ENCODE measurements at places on chromosomes 4 and X.

DNA sequence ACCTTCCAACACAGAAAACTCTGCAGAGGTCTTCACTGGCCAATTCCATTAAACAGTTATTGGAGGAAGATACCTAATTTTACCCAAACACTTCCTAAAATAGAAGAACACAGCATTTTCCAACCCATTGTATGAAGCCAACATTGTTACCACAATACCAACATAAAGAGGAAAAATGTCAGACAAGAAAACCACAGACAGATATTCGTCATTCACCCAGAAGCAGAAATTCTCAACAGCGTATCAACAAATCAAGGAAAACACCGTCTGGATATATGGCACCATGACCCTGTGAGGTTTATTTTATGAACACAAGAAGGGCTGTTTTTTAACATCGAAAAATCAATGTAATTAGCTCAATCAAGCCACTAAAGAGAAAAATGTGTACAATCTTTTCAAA lies 255.6 kb downstream of the ASMT start:
- no peak for DNase-seq

GRCh38 chr4:68871809-68872642 lies 56.2 kb downstream of the UGT2B10 start:
- DNase-seq: no peak

GRCh38 chr4:84952004-84952403 lies 14.5 kb downstream of the WDFY3 start:
- DNase-seq: no peak

DNA sequence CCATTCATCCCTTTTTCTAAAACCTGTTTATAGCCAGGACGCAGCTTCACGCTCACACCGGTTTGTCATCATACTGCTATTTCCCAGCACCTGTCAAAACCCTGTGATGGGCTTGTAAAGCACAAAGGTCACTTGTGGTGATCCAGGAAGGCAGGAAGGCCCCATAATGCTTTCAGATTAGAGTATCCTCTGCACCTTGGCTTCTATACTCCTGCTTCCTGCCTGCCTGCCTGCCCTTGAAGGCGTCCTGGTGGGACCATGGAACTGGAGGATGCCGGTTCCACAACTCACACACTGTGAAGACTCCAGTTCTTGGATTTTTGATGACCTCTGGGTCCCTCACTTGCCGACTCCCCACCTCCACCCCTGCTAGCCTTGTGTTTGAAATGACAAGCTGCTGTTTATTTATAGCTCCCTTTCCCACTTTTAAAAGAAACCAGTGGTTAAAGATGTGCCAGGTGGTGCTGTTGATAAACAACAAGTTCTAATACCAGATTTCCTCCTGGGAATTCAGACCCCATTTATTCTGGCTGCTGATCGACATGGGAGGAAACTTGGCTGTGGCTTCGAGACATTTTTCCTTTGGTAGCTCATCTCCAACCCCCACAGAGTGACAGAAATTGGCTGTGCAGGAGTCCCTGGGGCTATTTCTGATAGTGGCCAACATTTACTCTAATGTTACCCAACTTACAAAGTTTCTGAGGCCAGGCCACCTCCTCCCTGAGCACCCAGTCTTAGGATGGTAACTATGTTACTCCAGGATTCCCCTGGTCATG lies 211.5 kb downstream of the KDR start:
- no peak for DNase-seq

DNA sequence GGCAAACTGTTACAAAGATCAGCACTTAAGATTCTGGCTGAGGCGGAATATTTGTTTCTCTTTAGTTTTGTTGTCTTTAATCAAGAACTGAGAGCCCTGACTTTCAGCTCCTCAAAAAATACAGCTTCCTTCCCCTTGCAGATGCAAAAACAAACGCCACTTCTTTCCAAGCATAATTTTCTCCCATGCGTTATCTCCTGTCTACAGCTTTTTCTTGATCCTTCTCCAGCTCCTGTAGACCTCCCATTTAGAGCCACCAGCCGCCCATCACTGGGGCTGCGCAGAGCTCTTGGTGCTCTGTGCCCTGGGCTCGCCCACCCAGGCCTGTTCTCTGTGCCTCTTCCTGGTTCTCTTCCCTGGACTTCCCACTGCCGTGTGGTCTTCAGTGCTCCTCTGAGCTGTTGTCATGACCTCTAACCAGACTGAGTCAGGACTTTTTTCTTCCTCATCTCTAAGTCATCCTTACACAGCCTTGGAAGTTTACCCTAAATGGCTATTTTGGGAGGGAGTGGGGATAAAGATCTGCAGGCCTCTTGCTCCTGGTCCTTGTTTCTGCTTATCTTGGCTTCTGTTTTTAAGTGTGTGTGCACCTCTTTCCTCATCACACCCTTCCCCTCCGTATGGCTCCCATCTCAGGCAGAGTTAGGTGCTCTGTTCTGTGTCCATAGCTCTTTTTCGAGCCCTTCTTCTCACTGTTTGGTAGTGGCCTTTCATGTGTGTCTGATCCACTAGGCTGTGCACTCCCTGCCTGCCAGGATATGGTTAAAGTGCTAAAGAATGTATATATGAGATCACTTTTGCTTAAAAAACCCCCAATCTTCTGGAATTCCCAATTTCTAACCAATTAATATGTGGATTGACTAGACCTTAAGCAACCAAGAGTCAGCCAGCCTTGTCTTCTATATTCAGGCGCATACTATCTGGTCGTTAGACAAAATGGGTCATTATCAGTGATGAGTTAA lies 122.5 kb downstream of the PTTG2 start:
- no peak for DNase-seq

- DNase-seq: no peak
These were observed 9.9 kb downstream of the CFAP99 start for GRCh38 chr4:2428496-2429213.

DNA sequence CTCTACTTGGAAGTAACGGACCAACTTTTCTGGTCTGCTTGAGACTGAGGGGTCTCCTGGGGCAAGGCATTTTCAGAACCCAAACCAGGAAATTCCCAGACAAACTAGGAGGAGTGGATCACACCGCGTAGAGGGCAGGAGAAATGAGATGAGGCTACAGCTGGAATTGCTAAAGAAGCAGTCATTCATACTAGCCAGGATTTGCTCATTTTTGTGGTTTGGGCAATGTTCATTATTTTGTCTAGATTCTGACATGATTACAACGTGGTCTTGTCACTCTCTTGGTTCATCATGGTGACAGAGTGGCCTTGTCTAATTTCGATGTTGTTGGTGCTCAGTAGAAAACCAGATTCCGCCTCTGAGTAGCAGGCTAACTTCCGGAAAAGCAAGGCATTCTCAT lies 63.2 kb downstream of the BANK1 start:
- DNase-seq: no peak

- no peak for DNase-seq
These were observed 121.0 kb upstream of the ACSL4 start for GRCh38 chrX:109854096-109854495.

Measured in anterior cingulate cortex (tissue), 58 donors.